ENCODE measurements at places on chromosomes 2 and 18.

DNA sequence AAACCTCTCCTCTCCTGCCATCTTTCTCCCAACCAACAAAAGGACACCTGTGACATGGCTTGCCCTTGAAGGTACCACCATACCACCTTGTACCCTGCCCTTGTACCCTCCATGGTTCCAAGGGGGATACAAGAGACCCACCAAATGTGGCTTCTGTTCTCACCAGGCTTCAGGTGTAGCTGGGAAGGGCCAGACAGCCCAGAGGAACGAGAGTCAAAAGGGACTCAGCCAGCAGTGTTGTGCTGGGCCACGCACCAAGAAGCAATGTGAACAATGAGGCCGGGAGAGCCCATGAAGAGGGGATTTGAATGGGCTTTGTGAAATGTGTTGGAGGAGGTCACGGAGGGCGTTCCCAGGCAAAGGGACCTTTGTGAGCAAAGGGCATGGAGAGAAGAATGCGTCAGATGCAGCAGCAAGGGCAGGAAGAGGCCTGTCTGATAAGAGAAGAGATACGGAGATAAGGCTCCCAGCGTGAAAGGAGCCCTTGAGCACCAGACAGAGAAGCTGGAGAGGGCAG is 48.6 kb downstream of the PLB1 start:
- no peak for DNase-seq

- DNase-seq, result no peak
Observed at GRCh38 chr2:159152128-159152778, 134.2 kb downstream of the WDSUB1 start.

- no peak for DNase-seq
Observed at GRCh38 chr18:75125382-75126331, 83.3 kb downstream of the PTGR3 start.

DNA sequence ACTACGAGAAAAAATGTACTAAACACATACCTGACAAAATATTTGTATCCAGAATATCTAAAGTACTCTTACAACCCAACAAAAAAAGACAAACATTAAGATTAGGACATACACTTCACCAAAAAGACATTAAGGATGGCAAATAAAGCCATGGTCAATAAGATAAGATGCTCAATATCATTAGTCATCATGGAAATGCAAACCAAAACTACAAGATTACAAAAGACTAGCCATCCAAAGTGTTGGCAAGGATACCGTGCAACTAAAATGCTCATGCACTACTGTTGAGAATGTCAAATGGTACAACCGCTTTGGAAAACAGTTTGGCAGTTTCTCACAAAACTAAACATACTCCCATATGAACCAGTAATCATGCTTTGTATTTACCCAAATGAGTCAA is 29.7 kb downstream of the MAP3K2 start:
- no peak for DNase-seq

DNA sequence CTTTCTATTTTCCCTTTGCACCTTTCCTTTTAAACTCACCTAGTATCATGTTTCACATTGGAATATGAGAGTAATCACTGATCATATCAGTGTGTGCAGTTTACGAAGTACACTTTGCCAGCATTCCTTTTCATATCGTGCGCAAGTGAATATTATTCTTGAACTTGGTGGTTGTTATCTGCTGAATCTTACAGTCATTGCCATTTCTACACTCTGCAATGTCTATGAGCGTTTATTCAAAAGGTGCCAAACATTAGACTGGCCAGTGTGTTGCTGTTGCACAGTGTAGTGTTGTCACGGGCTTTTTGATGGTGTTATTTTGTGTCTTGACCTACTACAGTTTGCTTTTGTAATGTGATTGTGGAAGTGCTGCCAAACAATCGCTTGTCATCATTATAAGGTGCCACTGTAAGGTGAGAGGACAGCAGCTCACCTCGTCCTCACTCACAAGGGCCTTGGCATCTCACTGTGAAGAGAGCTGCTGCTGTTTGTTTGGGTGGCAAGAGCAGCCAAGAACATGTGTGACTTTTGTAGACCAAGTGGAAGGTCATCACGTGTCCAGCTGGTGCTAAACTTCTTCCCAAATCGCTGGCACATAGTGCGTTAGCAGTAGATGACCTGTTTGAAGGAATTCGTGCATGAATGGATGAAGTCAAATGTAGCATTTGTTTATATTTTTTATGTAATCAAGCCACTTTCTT is 113.3 kb downstream of the MYO1B start:
- no peak for DNase-seq

DNA sequence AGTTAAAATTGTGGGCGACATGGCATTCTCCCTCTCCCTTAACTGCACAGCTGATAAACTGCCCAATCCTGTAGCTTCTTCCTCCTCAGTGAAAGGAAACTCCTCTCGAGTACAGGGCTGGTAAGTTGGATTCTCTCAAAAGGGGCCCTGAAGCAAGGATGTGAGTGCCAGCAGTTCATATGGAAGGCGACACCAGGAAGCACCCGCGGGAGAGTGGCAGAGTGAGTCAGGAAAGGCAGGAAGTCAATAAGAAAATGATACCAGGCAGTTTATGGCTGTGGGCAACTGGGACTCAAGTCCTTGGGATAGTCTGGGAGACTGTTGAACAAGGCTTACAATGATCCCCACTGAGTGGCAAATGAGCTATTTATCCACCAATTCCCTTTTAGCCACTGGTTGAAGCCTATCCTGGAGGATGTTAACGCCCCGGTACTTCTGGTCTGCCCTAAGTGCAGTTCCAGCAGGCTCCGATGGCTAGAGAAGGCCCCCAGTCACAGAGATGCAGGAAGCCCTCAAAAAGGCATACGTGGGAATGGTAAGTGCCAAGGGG is 34.8 kb downstream of the ABHD3 start:
- DNase-seq, result no peak

DNA sequence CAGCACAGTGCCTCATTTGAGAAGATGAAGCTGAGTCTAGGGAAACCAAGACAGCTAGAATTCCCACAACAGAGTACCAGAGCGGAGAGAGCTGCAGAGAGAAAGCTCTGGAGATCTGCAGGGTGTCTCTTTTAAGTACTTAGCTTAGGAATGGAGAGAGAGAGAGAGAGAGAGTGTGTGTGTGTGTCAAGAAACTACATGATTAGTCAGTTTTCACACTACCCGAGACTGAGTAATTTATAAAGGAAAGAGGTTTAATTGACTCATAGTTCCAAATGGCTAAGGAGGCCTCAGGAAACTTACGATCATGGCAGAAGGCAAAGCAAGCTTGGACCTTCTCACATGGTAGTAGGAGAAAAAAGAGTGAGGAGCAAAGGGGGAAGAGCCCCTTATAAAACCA is 64.0 kb downstream of the HIBCH start:
- DNase-seq, result no peak

DNA sequence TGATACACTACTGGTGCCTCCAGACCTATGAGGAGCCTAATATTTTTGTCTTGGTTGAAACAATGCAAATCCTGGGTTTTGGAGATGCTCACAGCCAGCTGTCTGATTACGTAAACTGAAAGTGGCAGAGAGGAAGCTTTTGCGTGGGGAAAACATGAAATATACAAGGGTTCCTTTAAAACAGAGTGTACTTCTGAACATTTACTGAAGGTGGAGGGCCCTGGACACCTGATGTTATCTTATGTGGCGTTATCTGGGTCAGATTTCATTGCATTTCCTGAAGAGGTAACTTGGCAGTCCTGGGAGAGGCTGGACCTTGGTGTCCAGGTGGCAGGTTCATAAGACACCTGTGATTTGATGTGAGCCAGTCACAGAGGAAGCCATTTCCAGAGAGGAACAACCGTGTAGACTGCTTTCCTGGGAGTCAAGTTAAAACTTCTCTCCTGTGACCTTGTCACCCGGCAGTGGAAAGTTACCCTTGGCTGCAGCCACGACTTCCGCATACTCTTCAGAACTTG is 105.0 kb downstream of the NEDD4L start:
- DNase-seq, result peak; percentile 48

DNA sequence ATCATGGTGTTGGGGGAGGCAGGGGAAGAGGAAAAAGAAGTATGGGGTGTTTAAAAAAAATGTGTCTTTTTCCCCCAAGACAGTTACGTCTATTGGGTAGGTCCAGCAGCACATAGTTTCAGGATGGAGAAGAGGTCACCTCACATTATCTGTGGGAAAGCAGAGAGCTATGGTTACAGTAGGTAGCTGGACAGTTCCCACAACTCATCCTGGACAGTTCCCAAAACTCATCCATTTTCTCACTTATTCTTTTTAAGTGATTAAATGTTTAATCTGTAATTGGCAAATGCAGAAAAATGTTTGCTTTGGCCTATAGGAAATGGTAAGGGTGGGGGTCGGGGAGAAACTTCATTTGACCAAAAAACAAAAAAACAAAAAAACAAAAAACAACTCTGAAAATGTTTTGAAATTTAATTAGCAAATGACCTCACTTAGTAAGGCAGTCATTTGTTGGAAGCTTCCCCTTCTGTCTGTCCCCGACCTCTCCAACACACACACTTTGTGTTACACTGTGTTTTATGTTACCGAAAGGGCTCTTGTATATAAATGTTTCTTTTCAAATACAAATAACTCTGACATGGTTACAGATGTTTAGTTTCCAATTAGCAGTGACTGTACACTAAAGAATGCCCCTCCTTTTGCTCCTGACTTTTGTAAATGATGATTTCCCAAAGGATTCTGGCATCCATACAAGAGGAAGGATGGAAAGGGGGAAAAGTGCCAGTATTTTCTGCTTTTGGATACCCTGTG is 173.3 kb upstream of the ZFP36L2 start:
- no peak for DNase-seq

GRCh38 chr2:104033399-104033798 is 820.5 kb upstream of the POU3F3 start:
- peak; percentile 62 for DNase-seq

GRCh38 chr2:12722447-12723316 is 5.9 kb downstream of the TRIB2 start:
- DNase-seq, result no peak

GRCh38 chr2:185567940-185568339 is 170.7 kb upstream of the FSIP2 start:
- no peak for DNase-seq

GRCh38 chr2:39095624-39096023 is 25.2 kb downstream of the SOS1 start:
- no peak for DNase-seq

- no peak for DNase-seq
Observed at GRCh38 chr2:70962885-70963878, 15.2 kb upstream of the ANKRD53 start.

- no peak for DNase-seq
Observed at GRCh38 chr2:175476948-175477347, 295.4 kb upstream of the ATP5MC3 start.

DNA sequence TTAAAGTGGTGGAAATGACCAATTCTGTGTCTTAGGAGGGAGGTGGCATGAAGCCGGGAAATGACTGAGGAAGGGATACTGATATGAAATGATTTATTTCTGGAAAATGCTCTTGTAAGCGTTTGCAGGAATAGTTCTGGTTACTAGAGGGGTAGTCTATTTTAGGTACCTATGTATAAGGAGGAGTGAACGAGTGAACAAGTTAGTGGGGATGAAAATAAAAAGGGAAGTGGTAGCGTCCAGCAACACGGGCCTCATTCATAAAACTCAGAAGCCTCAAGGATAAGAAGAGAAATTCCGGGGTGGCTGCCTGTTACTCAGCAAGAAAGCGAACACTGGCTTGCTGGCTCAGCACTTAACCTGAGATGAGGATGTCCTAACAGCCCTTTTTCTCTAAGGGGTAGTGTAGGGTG is 303.3 kb downstream of the NCKAP5 start:
- no peak for DNase-seq
